Upper lobe of right lung (tissue), 1 donor: ENCODE measurements at places on chromosomes 13 and 19. TPM values are rescaled to one million over a fixed set of nuclear protein-coding genes. Genes with fewer than 3 reads are reported as not detected.

OR10H1 gene
- not detected for total RNA-seq

PGLYRP2 gene
- not detected for total RNA-seq

- H3K4me3 ChIP-seq = no peak within 1 kb of the TSS
- no peak within 1 kb of the TSS for H3K27ac ChIP-seq
- no peaks in the 10 kb centered on the region for H3K4me1 ChIP-seq
- H3K36me3 ChIP-seq = no peaks in the 10 kb centered on the region
Observed at GRCh38 chr19:3224346-3225168, at the start of gene CELF5. CELF5 (plus strand) TSS chr19:3224661; CDS start chr19:3224740, 79 bp downstream.

DNA sequence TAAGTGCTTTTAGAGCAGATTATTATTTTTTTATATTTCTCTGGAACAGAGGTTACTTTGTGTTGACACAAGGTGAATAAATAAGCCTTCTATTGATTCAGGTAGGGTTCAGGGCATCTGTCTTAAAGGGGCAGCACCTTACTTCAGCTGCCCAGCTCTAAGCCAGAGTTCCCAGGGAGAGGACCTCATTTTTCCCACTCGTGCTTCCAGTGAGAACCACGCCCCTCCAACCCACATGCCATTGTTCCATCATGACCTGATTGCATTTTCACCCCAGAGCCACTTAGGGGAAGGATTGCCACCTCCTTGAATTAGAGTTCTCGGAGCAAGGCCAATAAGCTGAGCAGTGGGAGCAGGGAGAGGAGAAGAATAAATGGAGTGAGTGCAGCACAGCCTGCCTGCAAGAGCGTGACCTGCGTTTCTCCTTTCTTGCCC, 104.3 kb upstream of the FRY start:
- no peak overlapping the region for H3K27ac ChIP-seq
- no peaks in the 10 kb centered on the region for H3K27me3 ChIP-seq
- no peak overlapping the region for H3K4me3 ChIP-seq
- H3K36me3 ChIP-seq = no peaks in the 10 kb centered on the region
- DNase-seq = no peak

CLC gene
- not detected for total RNA-seq

DNA sequence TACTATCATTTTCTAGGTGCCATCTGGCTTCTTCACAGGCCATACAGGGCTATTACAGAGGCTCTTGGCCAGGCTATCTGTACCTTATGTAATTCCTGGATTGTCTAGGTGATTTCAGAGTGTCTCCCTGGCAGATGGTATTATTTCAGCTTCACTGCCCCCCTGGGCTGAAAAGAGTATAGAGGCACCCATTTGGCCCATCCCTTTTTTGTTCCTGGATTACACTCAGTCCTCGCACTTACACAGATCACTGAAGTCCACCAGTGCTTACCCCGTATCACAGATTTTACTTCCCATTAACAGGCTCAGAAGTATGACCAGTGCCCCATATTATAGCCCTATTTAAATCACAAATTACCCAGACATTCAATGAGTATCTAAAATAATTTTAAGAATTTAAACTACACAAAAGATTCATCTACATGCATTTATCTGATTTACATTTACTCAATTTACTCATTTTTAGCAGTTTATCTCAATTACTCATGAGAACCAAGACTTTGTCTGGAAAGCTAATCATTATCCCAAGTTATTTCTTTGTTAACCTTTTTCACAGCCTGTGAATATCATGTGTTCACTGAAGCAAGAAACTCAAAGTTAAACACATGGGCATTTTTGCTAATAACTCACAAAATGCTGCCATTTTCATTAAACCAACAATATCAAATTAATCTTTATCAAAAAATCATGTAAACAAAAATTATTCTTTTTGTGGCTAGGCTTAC, 121.0 kb downstream of the PCDH20 start:
- no peaks in the 10 kb centered on the region for H3K36me3 ChIP-seq
- H3K27ac ChIP-seq = no peak overlapping the region
- no peak overlapping the region for H3K4me3 ChIP-seq
- no peaks in the 10 kb centered on the region for H3K27me3 ChIP-seq

GRCh38 chr19:54390942-54391577, 24.2 kb upstream of the TTYH1 start:
- DNase-seq = no peak
- H3K27me3 ChIP-seq = peaks cover 19% of the 10 kb centered on the region
- H3K4me3 ChIP-seq = no peak overlapping the region
- no peaks in the 10 kb centered on the region for H3K36me3 ChIP-seq

PLVAP gene
- 174 TPM for total RNA-seq

- H3K36me3 ChIP-seq = no peaks in the 10 kb centered on the region
- H3K27ac ChIP-seq = no peak overlapping the region
- DNase-seq = peak; percentile 48
- H3K27me3 ChIP-seq = no peaks in the 10 kb centered on the region
- peaks cover 12% of the 10 kb centered on the region for H3K4me1 ChIP-seq
Observed at GRCh38 chr13:113968463-113969310, 5.2 kb downstream of the C13orf46 start.

DNA sequence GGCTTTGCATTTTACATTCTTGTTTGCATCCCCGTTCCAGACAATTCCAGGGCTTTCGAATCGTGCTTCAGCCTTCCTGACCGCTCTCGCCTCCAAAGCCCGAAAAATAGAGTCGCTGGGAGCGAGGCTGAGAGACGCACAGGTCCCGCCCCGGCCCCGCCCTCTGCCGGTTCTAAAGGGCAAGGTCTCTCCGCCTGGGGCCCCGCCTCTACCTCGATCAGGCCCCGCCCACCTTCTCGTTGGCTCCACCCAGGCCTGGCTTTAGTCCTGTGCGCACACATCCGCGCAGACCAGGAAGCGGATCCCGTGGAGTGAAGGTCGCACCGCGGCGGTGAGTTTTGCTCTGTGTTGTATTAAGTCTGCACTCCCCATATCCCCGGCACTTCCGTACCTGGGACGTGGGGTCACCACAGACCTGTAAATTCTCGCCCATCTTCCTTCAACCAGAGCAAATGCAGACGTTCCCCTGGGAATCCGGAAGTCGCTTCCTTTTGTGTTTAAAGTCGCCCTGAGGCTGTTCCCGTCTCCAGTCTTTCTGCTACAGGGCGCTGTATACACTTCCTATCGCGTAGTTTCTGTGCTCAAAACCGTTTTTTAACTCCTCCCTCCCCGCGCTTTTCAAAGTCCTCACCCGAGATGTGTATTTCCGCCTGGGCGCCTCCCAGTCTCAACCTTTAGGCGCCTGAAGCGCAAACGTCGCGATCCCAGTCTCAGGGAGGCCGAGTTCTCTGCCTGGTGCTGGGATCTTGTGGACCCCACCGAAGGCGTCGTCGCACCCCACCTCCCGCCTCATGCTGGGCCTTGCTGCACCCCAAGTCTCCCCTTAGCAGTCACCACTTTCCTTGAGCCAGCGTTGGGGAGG, at the start of gene ZNF701:
Gene ZNF701 (plus strand): TSS at position 288 of the 862 bp plus-strand sequence. CDS start 3,861 bp downstream, outside the sequence.
- DNase-seq = peak; percentile 96
- H3K27me3 ChIP-seq = no peaks in the 10 kb centered on the region
- H3K36me3 ChIP-seq = peaks cover 14% of the 10 kb centered on the region
- no peaks in the 10 kb centered on the region for H3K4me1 ChIP-seq

- no peaks in the 10 kb centered on the region for H3K36me3 ChIP-seq
- no peak overlapping the region for H3K27ac ChIP-seq
- no peak overlapping the region for H3K4me3 ChIP-seq
- H3K27me3 ChIP-seq = peaks cover 85% of the 10 kb centered on the region
Observed at GRCh38 chr19:47445527-47445926, 26.2 kb downstream of the SLC8A2 start.

DNA sequence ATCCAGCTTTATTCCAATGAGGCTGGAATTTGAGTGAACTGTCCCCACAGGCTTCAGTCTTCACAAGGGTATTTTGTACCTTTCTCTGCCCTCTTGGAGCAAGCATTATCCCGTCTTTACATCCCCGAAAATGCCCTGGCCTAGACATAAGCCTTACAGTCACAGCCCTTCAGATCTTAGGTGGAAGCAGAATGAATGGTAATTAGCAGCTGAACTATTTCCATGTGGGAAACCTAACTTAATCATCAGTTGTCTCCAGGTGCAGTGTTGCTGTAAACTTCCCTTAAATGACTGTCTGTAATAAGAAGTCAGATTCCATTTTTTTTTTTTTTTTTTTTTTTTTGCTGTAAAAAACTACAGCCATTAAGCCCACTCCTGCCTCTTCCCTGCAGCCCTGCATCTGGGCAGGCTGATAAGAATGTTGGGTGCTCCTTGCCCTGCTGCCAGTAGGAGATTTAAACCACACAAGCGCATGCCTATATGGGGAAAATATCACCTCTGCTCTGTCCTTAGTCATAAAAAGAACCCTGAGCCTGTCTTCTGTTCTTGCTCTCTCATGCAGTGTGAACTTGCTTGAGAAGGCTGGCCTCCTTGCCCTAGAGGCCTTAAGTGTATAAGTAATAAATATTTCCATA, 426.8 kb upstream of the SLITRK5 start:
- no peaks in the 10 kb centered on the region for H3K36me3 ChIP-seq
- no peak overlapping the region for H3K4me3 ChIP-seq
- H3K4me1 ChIP-seq = no peaks in the 10 kb centered on the region
- no peaks in the 10 kb centered on the region for H3K27me3 ChIP-seq
- no peak overlapping the region for H3K27ac ChIP-seq
- no peak for DNase-seq

GRCh38 chr13:65650321-65650720, 1579.8 kb downstream of the PCDH9 start:
- no peak for DNase-seq
- no peaks in the 10 kb centered on the region for H3K27me3 ChIP-seq
- no peaks in the 10 kb centered on the region for H3K36me3 ChIP-seq
- H3K4me1 ChIP-seq = no peaks in the 10 kb centered on the region
- no peak overlapping the region for H3K27ac ChIP-seq

ACTMAP gene
- total RNA-seq = 18.5 TPM

- H3K4me3 ChIP-seq = no peak overlapping the region
- H3K27me3 ChIP-seq = peaks cover 42% of the 10 kb centered on the region
- no peak for DNase-seq
- no peak overlapping the region for H3K27ac ChIP-seq
Observed at GRCh38 chr19:1327125-1327524, 41.5 kb downstream of the EFNA2 start.

DNA sequence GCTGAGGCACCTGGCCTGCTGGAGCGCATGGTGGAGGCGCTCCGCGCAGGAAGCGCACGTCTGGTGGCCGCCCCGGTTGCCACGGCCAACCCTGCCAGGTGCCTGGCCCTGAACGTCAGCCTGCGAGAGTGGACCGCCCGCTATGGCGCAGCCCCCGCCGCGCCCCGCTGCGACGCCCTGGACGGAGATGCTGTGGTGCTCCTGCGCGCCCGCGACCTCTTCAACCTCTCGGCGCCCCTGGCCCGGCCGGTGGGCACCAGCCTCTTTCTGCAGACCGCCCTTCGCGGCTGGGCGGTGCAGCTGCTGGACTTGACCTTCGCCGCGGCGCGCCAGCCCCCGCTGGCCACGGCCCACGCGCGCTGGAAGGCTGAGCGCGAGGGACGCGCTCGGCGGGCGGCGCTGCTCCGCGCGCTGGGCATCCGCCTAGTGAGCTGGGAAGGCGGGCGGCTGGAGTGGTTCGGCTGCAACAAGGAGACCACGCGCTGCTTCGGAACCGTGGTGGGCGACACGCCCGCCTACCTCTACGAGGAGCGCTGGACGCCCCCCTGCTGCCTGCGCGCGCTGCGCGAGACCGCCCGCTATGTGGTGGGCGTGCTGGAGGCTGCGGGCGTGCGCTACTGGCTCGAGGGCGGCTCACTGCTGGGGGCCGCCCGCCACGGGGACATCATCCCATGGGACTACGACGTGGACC, 9.7 kb upstream of the STRN4 start:
- H3K36me3 ChIP-seq = no peaks in the 10 kb centered on the region
- H3K27me3 ChIP-seq = no peaks in the 10 kb centered on the region
- no peak for DNase-seq
- H3K4me3 ChIP-seq = no peak overlapping the region

DNA sequence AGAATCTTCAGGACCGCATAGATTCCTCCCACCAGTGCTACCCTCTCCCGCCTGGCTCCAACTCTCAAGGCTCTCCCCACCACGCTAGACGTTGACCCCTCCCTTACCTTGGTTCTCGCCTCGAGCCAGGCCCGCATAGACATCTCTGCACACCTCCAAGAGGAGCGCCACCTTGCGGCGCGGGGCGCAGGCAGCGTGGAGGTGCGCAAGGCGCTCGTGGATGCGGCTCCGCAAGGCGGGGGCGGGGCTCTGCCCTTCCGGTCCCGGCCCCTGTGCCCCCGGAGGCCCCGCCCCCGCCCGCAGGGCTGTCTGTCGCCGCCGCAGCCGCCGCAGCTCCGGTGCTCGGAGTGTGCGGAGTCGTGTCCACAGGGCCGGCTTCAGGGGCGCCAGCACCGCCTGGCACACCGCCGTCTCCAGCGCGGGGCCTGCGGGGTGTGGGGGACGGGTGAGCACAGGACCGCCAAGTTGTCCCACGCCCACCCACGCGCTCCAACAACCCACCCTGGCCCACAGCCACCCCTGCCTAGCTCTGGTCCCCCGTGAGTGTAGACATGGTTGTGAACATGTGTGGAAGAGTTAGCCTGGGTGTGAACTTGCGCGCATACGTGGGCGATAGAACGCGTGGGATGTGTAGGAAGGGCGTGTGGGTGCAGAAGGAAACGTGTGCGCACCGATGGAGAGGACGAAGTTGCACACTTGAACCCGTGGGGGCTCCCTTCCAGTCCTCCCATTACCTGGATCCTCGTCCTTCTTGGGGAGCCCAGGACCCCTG, 8.1 kb downstream of the RINL start:
- DNase-seq = peak; percentile 97
- H3K4me1 ChIP-seq = peaks cover 17% of the 10 kb centered on the region
- H3K27ac ChIP-seq = peak overlapping the region; percentile 21

GRCh38 chr13:107458269-107458668, 757.1 kb downstream of the LIG4 start:
- H3K4me1 ChIP-seq = peaks cover 6% of the 10 kb centered on the region
- no peak for DNase-seq
- H3K36me3 ChIP-seq = no peaks in the 10 kb centered on the region
- H3K27me3 ChIP-seq = no peaks in the 10 kb centered on the region
- H3K27ac ChIP-seq = no peak overlapping the region

- H3K27ac ChIP-seq = peak within 1 kb of the TSS; percentile 94
- no peaks in the 10 kb centered on the region for H3K36me3 ChIP-seq
- H3K4me1 ChIP-seq = no peaks in the 10 kb centered on the region
- peak within 1 kb of the TSS; percentile 82 for H3K4me3 ChIP-seq
- no peaks in the 10 kb centered on the region for H3K27me3 ChIP-seq
Observed at GRCh38 chr19:12064590-12065538, at the start of gene ZNF844. ZNF844 (plus strand) TSS chr19:12064731; CDS start chr19:12064874, 143 bp downstream.

DNA sequence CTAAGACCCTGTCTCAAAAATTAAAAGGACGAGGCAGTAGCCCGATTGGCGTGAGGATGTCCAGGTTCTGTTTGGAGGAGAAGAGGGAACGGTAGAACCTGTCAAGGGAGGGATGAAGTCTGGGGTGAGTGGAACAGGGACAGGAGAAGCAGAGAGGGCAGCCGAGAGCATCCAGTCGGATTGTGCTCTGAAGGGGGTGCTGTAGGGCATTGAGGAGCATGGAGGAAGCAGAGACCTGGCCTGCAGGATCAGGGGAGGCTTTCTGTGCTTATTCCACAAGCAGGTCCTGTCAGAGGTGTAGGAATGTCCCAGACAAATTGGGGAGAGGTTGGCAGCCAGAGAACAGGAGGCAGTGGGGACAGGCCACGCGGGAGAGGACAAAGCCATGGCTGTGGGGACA, 14.1 kb downstream of the AP2A1 start:
- H3K27ac ChIP-seq = no peak overlapping the region
- no peak for DNase-seq
- no peak overlapping the region for H3K4me3 ChIP-seq

SYT5 gene
- total RNA-seq = not detected

METTL21C gene
- total RNA-seq = not detected
